Gastroesophageal sphincter (tissue), 4 donors: ENCODE measurements at places on chromosomes 1 and 21.

DNA sequence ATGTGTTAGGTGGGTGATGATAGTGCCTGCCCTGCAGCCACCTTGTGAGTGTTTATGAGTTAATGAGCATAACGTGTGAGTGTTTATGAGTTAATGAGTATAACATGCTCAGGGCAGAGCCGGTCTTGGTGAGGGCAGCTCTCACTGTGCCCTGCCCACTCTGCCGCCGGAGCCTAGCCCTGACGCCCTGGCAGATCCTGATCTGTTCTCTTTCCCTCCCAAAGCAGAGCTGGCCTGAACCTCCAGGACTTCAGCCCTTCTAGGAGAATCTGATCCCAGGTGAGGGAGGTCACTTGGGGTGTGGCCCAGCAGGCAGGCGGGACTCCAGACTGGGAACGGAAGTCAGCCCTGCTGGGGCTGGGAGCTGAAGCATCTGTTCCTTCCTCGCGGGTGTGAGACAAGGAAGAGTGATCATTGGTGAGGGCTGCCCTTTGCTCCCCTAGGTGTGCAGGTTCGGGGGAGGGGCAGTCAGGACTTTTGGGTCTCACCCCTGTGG lies 5.7 kb downstream of the FBLIM1 start:
- ATAC-seq: no peak

DNA sequence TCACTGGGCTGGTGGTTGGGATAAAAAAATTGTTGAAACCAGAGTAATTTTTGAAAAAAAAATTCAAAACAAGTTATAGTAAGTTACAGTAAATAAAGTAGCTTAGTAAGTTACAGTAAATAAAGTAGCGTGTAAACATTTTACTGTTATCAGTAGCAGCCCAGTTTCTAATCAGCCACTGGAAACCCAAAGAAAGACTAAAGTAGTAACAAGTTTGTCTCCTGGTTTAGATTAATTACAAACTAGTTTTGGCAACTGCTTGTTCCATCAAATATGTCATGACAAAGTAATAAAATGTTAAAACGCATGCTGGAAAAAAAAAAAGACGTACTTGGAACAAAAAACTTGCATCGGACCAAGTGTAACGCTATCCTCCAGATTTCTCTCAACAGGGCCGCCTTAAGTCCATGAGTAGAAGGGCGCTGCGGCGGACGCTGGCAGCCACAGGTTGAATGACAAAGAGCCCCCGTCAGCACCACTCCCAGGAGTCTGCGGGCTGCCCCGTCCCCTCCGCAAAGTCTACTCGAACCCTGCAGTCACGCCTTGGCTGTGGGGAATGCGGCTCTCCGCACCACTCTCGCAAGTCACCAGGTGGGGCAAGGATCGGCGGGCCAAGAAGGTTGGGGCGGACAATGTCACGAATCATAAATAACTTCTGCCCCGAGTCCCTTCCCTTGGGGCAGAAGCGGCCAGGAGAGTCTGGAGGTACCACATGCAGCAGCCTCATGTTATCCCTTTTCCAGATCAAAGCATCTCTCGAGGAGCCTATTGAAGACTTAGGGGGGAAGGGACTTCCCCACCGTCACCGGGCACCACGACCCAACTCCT lies 837 bp downstream of the SLC16A1 start:
- ATAC-seq: peak; percentile 2

GRCh38 chr1:187067160-187067559 lies 238.4 kb downstream of the PLA2G4A start:
- no peak for ATAC-seq

DNA sequence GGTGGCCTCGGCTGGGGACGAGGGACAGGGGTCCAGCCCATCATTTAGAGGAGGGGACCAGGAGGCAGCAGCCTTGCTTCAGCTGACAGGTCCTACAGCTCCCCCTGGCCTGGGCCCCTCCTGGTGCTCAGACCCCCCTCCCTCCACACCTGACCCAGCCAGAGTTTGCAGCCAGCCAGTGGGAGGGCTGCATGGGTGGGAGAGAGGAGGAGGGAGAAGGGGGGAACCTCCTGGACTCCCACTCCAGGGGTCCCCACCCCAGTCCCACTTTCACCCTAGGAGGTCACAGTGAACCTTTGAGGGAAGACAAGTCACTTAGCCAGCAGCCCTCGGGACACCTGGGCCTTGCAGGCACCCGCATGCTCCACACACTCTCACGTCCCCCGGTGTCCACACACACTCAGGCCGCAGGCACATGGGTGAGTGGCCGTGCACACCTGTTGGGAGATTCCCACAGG lies 108.9 kb upstream of the ZBTB40 start:
- ATAC-seq: no peak

- ATAC-seq: peak; percentile 98
These were observed at the start of gene MAGI3 for GRCh38 chr1:113389953-113390834. Gene MAGI3 (plus strand): TSS chr1:113390515. CDS start chr1:113391034, 519 bp downstream.

DNA sequence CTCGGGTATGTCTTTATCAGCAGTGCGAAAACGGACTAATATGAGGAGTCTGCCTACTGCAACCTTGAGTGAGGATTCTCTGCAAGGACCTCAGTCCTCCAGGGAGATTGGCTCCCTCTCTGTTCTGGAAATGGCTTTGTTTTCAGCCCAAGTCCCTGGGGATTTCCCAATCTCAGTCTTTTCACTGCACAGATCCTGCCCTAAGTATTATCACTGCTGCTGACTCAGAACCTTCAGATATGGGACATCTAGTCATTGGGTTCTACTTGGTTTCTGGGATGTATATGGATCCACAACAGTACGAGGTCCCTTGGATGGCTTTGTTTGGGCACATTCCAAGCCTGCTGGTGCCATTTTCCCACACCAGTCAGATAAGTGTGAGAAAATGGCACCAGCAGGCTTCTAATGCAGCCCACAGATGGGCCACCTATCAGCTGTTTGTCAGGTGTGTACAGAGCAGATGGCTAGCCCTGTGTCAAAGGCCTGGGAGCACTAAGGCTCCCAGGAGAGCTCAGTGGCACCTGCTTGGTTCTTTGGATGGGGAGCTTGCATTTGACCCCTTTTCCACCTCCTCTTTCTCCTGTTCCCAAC lies 27.4 kb downstream of the ELF3 start:
- no peak for ATAC-seq

DNA sequence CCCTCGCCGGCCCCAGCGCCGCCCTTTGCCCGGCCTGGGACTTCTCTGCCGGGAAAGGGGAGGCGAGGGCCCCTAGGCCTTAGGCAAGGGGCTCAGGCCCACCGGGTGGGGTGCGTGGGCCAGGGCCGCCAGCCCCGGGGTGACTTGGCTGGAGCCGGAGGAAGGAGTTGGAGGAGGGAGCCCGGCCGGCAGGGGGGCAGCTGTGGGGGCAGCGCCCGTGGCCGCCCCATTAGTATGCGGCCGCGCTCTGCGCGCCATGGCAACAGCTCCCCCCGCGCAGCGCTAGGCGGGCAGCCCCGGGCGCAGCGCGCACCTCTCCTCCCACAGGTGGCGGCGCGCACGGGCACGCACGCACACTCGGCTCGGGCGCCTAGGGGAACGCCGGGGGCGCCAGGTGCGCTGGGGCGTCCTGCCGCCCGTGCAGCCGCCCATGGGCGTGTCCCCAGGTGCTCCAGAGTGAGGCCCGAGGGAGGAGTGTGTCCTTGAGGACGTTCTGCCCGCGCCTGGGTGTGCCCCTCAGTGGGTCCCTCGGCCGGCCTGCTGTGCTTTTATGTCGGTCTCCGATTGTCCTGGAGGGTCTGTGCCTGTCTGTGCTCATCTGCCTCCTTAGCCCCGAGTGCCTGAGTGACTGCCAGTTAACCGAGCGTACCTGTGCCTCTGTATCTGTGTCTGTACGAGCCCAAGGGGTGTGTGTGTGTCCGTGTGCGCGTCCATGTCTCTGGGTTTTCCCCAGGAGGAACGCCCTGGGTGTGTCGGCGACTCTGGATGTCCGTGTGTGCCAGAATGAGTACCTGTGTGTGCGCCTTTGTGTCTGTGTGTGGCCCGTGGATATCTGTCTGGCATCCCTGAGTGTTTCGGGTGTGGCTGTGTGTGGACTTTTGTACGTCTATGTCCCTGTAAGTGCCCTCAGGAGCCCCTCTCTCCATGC lies 38.2 kb upstream of the WASF2 start:
- ATAC-seq: peak; percentile 31

DNA sequence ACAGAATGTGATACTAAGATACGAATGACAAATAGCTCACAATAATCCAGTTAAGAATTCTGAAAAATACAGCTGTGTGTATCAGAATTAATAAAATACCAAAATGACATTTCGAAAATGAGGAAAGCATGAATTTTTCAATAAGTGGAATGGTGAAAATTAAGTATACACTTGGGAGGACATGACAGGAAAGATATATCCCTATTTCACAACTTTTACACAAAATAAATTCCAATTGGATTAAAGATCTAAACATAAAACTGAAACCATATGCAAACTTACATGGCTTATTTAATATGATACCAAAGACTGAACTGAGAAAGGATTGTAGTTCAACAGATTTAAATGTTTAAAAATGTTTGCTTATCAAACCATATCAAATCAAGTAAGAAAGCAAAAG lies 510.4 kb upstream of the ADAMTS5 start:
- no peak for ATAC-seq

DNA sequence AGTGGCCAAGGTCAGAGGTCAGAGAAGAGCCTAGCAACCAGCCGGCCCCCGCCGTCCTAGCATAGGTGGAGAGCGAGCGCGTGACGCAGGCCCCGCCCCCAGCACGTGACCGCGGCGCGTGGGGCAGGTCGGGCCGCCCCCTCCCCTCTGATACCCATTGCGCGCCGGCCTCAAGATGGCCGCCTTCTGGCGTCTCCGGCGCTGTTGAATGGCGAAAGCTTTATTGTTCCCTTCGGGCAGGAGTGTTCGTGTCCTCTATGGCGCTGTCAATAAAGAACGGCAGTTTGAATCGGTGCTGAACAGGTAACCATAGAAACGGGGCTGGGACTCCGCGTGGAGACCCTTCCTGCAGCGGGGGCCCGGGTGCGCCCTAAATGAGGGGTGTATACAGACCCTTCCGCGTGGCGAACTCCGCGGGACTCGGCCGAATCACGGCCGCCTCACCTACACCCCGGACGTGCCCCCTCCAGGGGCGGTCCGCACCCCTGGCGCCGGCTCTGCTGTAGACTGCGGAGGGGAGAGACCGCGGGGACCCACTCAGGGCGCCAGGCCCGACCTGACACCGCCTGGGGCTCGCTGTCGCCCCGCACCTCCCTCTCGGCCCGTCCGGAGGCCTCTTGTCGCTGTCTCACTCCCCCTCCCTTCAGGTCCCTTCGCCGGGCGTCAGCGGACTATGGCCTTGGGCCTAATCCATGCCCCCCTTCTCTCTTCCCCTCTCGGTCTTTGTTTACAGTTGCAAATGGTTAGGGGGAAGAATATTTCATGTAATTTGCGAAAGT lies at the start of gene ZBTB40:
Gene ZBTB40 (plus strand): TSS at position 150 of the 779 bp plus-strand sequence. CDS start 38,098 bp downstream, outside the sequence.
- peak; percentile 95 for ATAC-seq

- ATAC-seq: peak; percentile 87
These were observed 8.7 kb downstream of the CAPN2 start for GRCh38 chr1:223720971-223721591.

DNA sequence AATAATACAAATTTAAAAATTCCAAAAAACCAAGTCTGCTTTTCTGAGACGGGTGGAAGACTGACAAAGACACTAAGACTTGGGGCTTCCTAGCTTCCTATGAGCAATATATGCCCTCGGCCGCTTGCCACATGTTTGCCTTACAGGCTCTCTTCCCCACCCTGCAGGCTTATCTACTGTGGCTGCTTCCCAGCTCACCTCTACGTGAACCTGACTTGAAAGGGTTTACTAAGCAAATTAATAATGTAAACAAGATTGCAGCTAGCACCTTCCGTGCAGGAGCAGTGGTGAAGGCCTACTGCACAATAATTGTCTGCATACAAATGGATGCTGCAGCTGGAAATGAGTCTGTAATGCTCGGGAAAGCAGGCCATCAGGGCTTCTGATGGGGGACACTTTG lies 152.9 kb upstream of the DAB1 start:
- no peak for ATAC-seq

DNA sequence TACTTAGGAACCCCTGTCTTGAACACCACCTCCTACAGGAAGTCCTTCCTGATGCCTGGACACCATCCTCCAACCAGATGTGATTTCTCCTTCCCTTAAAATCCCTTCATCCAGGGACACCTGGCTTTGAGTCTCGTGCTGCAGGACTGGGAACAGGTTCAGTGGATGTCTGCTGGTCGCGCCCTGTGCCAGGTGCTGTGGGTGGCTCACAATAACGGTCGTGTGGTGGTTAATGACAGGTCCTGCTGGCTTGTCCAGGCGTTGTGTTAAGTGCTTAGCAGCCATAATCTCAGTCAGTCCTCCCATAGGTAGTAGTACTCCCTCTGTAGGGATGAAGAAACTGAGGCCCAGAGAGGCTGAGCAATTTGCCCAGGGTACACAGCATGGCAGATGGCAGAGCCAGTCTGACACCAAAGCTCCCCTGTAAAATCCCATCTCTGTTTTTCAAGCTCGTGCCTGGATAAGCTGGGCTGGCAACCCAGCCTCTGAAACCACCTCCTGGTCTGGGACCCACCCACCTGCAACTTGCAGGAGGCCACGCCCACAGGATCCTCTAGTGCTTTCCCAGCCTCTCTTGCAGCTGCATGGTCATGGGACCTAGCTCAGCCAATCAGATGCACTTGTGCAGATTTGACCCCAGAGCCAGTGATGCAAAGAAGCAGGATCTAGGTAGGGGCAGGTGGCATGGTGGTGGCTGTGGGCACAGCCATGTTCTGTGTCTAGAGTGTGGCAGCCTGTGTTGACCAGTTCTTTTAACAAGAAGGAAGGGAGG lies 106.0 kb upstream of the IFFO2 start:
- ATAC-seq: no peak

DNA sequence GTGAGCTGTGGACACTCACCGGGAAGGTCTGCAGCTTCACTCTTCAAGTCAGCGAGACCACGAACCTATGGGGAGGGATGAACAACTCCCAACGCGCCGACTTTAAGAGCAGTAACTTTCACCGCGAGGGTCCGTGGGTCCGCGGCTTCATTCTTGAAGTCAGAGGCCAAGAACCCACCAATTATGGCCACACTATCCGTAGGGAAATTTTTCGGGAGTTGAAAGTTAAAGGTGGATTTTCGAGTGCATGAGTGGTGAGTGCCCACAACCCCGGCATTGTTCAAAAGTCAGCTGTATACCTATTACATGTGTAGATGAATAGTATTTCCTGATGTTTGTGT lies 19.7 kb downstream of the EXOC8 start:
- no peak for ATAC-seq

DNA sequence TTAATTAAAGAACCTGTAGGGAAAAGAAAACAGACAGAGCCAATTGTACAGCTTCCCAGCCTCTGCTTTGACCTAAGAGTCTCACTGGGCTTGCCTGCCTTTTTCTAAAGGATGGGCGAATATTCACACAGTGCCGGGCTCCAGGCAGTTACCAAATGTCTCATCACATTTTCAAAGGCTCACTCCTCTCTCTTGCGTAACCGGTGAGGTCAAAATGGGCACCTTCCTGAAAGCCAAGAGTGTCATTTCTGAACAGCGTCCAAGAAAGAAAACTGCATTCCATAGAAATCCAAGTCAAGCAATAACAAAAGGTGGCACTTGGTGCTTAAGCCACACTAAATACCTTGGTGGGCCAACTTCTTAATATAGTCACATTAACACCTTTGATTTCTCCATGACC lies 710 bp upstream of the PALMD start:
- peak; percentile 75 for ATAC-seq

GRCh38 chr1:227351443-227351842 lies 33.2 kb upstream of the CDC42BPA start:
- no peak for ATAC-seq

GRCh38 chr21:34526241-34526617 lies 14.2 kb upstream of the KCNE1 start:
- ATAC-seq: no peak
